ENCODE measurements at places on chromosomes 5 and 9.

DNA sequence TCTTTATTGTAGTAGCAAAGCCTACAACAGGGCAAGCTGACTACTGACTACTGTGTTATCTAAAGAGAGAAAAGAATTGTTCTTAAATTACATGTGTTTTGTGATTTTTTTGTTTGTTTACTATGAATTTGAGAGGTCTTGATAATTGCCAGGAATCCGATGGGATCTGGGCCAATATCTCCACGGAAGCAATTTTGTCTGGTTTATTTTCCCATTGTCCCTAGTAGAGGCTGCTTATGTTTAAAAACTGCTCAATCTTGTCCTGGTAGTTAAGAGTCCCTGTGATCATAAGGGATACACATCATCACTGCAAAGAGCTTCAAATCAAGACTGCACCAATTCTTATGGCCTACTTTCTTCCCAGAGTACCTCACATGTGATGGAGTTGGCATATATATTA, 94.4 kb downstream of the GLDC start:
- no peak for DNase-seq

DNA sequence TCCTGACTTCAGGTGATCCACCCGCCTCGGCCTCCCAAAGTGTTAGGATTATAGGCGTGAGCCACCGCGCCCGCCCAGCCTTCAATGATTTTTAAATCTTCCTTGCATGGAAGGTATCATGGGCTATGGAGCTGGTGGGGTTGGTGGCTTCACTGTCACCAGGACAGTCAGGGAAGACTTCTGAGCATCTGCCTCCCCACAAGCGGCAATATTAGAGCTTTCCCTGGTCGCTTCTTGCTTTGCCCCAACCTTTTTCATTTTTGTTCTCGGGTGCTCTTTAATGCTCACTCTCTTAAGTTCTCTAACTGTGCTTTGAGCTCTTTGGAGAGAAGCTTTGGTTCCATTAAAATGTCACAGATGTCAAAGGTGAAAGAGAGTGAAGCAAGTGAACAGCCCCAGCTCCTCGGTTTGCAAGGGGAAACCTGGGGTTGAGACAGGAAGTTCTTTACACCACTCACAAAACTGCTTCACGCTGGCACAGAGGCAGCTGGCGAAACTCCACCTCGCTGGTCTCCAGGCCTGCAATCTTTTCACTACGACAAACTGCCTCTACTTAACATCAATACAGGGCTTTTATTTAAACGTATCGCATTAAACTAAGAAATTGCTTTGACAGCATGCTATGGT, 142.5 kb upstream of the RETREG1 start:
- peak; percentile 23 for DNase-seq

- no peak for DNase-seq
Observed at GRCh38 chr5:158434749-158435148, 575.8 kb upstream of the CLINT1 start.

DNA sequence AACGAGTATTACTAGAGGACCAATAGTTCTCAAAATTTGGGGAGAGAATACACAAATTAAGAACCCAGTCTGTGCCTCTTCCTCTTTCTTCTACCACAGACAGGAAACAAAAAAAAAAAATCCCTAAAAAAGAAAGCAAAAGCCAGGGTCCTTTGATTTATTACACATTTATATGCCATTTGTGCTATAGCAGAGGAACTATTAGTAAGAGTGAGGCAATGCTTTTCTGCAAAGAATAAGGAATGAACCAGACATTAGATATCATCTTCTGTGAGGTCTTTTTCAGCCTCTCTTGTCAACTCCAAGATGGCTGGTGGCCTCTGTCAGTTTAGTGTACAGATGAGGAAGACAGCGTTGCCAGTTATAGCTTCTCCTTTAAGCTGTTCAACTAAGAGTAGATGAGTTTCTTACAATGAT, 127.6 kb downstream of the RFX3 start:
- DNase-seq, result peak; percentile 15

- DNase-seq, result no peak
Observed at GRCh38 chr5:140925806-140926442, at the start of gene PCDHAC1. Gene PCDHAC1, plus strand, starts transcription at chr5:140926299. Its CDS starts 594 bp downstream, at chr5:140926893.

DNA sequence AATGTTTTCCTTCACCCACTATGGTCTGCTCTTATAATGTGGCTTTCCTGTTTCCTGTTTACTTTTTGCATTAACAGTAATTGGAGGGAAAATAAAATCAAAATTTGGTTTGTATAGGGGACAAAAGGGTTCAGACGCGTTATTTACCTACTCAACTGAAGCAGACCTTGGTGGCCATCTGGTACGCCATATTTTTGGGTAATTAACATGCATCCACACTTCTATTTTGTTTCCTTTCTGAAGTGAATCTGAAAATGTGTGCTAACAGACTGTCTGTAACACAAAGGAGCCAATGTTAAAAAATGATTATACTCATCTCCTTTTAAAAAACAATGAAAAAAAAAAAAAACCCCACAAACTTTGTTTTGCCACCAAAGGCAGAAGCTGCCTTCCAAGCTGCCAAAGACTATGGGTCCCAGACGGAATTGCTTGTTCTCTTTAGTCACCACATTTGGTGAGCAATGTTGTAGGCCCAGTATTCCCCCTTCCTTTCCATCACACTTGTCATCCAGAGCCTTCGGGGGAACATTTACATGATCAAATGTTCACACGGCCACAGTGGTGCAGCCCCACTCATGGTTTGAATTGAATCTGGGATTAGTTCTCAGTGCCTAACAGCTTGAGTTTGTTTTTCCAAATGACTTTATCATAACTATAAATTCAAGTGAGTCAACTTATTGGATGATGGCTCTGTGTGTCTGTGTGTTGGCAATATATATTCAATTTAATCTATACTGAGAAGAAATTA, 323.7 kb upstream of the CD180 start:
- no peak for DNase-seq

- DNase-seq, result no peak
Observed at GRCh38 chr9:89972535-89972934, 367.7 kb downstream of the GADD45G start.

DNA sequence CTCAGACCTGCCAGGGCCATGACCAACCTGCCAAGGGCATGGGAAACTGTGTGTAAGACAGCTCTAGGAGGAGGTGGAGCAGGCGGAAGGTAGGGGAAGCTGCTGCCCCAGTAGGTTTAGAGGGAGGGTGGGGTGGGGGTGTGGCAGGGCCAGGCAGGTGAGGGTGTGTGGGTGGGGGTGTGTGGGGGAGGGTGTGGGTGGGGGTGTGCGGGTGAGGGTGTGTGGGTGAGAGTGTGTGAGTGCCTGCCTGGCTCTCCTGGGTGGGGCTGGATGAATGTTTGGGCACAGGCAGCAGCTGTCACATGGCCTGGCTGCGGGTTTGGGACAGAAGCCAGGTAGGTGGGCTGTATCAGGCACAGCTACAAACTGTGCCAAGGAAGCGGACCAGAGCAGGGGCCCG, 8.8 kb upstream of the N4BP3 start:
- no peak for DNase-seq

GRCh38 chr9:14203356-14204056, 110.4 kb downstream of the NFIB start:
- no peak for DNase-seq

- DNase-seq, result no peak
Observed at GRCh38 chr5:1831677-1832313, 30.6 kb downstream of the NDUFS6 start.
